ENCODE measurements at places on chromosomes 5 and 9. TPM values are rescaled to one million over a fixed set of nuclear protein-coding genes. Genes with fewer than 3 reads are reported as not detected.

CCL27 gene
- not detected for total RNA-seq

GAPT gene
- 24.5 TPM for total RNA-seq

IL3 gene
- total RNA-seq: not detected

SHROOM1 gene
- total RNA-seq: 0.54 TPM

TAF1L gene
- total RNA-seq: under 0.01 TPM

SLC36A2 gene
- total RNA-seq: under 0.01 TPM

PCDHA9 gene
- under 0.01 TPM for total RNA-seq

CRHBP gene
- total RNA-seq: 430 TPM

SLC45A2 gene
- 0.27 TPM for total RNA-seq

PSD2 gene
- total RNA-seq: 0.27 TPM

- no peak for DNase-seq
Observed at GRCh38 chr5:177592905-177593304, 902 bp downstream of the TMED9 start.

- no peak for DNase-seq
Observed at GRCh38 chr9:72577212-72577753, 55.9 kb downstream of the TMC1 start.

DNA sequence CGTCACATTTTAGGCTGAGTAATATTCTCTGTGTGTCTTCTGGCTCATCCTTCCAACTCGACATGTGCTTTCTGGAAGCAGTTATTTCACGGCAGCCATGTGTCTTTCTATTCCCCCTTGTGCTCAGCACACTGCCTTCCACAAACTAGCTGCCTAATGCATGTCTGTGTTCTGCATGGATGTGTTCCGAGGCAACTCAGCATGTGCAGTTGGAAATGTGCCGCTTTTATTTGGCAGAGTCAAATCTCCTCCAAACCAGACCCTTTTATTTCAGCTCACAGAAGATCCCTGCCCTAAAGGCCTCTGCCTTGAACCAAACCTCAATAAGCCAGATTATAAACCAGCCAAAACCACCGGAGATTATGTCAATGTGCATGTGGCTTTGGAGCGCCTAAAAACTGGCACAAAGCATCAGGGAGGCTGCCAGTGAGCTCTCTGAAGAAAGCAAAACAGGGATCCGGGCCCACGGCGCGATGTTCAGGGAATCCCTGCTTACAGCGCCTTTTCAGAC is 360.2 kb downstream of the DEPDC1B start:
- DNase-seq: no peak

DNA sequence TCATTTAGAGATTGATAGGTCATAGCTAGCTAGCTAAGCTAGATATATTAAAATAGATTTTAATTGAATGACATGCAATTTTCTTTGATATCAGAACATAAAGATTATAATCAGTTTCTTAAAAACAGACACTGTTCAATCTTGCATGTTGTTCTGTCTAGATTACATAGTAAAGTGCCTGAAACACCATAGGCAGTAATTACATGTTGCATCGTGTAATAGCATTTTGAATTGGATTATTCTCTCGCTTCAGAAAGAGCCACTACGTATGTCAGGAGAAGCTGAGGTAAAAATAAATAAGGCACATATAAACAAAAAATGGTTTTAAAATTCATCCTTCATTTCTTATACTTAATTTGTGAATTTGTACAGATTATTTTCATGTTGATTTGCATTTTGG is 148.0 kb upstream of the CDH12 start:
- DNase-seq: no peak

DNA sequence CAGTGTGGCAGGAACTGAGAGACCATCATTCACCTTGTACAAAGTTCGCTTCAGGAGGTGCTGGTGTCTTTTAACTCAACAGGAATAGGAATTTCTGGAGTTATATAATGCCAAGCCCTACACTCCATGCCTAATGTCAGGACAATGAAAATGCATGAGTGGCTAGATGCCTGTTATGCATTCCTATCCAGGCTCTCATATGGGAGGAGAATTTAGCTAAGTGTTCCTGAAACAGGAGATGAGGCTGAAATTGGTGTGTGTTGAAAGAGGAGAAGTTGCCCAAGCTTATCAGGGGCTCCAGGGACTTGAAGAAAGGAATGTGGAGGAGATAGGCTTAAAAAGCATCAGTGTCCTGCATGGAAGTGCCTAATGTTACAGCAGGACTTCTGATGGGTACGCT is 26.8 kb upstream of the PRUNE2 start:
- DNase-seq: no peak

DNA sequence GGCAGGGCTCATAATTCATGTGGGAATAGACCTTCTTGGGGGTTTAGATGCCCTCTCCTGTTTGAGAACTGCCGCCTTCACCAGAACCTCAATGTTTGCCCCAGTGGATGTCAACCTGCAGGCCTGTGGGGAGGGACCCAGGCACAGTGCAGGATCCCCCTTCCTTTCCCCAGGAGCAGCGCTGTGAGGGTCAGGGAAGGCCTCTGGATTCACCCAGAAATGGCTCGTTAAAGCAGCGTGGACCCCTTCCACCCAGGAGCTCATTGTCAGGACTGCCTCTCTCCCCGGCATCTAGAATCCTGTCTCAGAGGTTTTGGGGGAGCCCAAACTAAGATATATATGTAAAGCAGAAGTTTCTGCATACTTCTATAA is 188.3 kb downstream of the GADD45G start:
- DNase-seq: no peak

- DNase-seq: no peak
Observed at GRCh38 chr9:119963258-119963797, 594.1 kb upstream of the BRINP1 start.

- no peak for DNase-seq
Observed at GRCh38 chr9:1200847-1201251, 150.7 kb downstream of the DMRT2 start.

DNA sequence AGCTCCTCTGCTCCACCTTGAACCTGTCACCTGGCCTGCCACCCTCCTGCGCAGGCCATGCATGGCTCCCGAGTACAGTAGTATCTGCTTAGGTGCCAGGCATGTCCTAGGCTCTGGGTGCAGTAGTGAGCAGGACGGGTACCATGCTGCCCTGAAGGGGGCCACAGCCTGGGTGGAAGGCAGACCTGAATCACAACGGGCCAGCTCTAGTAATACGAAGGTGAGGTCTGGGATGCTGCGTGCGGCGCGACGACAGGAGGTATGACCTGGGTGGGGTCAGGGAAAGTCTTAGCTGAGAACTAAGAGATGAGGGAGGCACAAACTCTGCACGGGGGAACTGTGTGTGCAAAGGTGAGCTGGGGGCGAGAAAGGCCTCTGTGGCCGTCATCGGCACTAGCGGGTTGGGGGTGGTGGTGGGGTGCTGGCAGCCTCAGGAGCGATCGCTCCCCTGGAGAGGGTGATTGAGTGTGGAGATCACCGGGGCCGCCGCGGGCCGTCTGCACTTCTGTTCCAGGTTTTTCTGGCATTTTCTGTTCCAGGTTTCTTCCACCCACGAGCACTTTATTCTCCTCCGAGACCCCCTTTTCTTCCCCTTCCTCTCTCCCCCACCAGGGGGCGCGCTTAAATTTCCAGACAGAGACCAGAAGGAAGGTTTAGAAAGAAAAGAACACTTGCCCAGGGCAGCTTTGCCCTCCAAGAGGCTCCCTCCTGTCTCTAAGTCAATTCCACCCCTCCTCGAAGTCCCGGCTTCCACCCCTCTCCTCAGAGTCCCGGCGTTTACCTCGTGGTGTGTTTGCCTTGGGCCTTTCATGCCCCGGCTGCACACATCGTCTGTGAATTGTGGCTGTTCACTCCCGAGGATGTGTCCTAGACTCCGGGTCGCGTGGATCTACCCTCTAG is 15.1 kb downstream of the PDLIM4 start:
- DNase-seq: no peak

- DNase-seq: no peak
Observed at GRCh38 chr9:107733523-107733894, 243.9 kb upstream of the KLF4 start.

DNA sequence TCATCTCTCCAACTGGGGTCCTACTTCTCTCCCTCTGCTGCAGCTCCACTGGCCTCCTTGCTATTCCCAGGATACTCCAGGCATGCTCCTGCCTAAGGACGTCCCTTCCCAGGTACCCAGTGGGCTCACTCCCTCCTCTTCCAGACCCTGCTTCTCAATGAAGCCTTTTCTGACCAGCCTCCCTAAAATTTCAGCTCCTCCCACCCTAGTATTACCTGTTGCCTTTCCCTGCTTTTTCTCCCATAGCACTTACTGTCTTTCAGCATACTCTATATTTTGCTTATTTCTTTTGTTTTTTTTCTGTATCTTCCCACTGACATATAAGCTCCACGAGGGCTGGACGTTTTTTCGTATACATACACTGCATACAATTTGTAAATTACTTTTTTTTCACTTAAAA is 26.1 kb upstream of the FSTL4 start:
- no peak for DNase-seq

DNA sequence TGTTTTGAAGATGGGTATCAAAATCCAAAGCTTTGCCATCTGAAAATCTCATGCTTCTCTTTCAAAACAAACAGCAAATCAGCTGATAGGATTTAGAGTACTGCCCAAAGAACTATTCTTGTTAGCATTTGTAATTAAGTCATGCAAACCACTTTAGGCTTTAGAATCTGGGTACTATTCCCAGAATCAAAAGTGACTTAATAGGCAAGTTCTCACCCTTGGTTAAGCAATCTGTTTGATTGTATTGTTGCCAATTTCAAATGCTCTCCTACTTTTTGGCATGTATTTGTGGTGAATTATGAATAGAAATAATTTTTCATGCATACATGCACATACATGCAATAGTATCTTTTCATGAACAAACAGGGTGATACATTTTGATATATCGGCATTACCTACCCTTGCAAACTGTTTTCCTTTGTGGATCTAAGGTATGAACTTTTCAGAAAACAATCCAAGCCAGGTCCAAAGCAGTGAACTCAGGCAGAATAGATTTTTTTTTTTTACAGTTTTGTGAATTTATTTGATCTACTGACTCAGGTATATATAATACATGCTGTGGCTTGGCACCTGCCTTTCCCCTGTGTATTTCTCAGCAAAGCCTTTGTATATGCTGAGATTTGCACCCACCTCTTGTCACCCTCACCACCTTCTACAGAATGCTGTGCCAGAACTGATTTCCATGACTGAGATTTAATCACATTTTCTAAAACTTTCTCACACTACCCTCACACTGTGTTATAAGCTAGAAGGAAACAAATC is 9.0 kb downstream of the IL33 start:
- no peak for DNase-seq

DNA sequence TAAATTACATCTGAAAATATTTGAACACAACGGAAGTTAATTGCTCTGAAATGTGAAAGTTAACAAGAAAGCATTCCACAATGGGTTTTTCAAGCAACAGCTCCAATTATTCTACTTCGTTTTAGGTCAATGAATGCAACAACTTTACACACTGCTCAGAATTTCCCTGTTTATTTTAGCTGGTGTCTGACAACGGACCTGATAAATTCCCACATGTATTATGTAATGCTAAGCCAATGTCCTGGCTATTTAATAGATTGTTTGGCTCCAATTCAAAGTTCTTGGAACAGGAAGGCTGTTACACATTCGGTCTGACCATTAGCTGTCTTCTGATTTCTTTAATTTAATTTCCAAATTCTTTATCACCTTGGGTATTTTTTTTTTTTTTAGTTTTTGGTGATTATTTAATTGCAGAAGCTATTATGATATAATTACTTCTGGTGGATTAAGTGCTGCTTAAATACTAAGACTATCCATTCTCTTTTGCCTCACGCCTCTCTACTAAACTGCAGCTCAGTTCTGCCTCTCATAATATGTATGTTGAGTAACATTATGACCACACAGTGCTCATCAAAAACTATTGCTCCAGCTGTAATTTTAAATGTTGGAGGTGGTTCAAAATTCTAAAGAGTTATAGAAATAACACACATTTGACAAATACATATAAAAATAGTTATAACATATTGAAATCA is 57.9 kb downstream of the MEF2C start:
- DNase-seq: no peak

- no peak for DNase-seq
Observed at GRCh38 chr9:90033028-90033650, 428.3 kb downstream of the GADD45G start.

DNA sequence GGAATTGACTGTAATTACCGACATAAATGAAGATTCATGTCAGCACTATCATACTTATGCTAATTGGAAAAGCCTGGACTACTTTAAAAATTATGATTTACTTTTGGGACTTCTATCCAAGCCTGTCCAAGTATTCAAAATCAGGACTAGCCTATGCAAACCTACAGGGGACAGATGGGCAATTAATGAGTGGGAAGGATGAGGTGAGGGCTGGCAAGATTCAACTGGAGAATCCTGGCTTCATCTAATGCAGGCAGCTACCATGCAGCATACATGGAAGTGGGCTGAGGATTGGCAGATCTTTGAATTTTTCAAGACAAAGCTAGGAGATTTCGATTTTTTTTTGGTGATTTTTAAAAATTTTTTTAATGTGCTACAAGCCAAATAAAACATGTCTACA is 532.6 kb downstream of the CSNK1G3 start:
- DNase-seq: no peak

- no peak for DNase-seq
Observed at GRCh38 chr9:14207352-14207995, 106.5 kb downstream of the NFIB start.

DNA sequence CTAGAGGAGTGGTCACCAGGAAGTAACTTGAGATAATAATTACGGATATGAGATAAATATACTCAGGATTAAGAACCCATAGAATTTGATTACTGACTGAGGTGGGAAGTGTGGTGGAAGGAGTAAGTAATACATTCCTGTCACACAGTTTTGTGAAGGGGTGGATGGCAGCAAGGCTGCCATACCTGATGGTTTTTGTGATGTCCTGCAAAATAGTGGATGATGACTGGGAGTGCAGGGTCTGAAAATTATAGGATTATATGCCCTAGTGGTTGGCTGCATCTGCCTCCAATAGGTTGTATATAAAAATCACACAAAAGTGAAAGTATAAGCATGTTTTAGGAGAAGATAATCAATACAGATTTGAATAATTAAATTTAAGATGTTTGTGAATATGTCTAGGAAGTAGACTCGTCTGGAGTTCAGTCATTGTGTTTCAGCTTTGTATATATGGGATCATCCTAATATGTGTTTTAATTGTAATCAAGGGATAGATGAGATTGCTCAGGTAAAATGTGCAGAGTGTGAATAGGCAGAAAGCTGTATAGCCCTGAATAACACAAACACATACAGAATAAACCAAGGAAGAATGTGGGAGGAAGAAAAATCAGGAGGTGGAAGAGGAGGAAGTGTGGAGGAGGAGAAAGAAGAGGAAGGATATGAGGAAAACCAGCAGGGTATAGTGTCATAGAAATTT is 5.5 kb downstream of the SELENOP start:
- DNase-seq: no peak

DNA sequence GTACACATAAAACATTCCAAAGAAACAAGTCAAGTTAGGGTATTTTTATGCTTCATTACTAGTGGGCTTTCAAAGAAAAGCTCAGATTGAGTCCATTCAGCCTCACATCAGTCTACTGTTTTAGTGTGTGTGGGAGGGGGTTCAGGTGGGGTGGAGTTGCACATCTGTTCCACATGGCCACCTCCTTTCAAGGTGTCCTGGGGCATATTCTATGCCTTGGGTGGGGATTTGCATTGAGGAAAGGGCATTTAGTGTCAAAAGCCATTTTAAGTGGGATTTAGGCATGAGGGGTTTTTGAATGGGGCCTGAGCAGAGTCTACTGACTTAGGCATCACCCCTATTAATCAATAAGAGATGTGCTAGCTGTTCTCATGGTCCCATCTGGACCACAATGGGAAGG is 983.1 kb downstream of the TLE4 start:
- DNase-seq: no peak

Measured in hematopoietic multipotent progenitor cell (in vitro differentiated cells).